Sigmoid colon (tissue), 7 donors: ENCODE measurements at places on chromosomes 2 and 18. TPM values are rescaled to one million over a fixed set of nuclear protein-coding genes. Genes with fewer than 3 reads are reported as not detected.

DNA sequence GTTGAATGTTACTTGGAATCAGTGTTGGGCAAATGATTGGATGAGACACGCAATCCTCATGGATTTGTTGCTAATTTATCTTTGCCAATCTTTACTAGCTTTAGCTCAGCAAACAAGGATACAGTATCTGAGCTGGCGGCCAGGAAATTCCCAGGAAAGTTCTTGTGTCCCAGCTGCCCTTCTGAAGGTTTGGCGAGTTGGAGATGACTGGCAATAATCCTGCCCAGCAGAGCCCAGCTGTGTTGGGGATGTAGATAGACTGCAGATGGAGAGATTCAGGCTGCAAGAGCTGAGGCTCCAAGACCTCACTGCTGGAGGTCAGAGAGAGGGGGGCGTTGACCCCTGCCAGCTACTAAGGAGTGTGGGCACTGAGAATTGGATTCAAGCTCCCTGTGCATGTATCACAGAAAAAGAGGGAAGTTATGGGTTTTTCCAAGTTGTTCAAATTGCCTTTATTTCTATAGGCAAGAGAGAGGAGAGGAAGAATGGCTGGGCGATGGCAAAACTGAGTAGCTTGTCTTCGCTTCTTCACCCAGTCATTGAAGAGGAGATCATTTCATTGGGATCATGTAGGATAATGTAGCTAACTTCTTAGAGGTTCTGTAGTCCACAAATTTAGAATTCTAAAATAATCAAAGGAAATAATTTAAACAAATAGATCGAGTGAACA, 506.8 kb upstream of the LRATD1 start:
- no peak for DNase-seq
- H3K4me1 ChIP-seq, result no peaks in the 10 kb centered on the region
- H3K4me3 ChIP-seq, result no peak overlapping the region
- no peaks in the 10 kb centered on the region for H3K36me3 ChIP-seq

The C2orf78 gene
- total RNA-seq, result not detected

DNA sequence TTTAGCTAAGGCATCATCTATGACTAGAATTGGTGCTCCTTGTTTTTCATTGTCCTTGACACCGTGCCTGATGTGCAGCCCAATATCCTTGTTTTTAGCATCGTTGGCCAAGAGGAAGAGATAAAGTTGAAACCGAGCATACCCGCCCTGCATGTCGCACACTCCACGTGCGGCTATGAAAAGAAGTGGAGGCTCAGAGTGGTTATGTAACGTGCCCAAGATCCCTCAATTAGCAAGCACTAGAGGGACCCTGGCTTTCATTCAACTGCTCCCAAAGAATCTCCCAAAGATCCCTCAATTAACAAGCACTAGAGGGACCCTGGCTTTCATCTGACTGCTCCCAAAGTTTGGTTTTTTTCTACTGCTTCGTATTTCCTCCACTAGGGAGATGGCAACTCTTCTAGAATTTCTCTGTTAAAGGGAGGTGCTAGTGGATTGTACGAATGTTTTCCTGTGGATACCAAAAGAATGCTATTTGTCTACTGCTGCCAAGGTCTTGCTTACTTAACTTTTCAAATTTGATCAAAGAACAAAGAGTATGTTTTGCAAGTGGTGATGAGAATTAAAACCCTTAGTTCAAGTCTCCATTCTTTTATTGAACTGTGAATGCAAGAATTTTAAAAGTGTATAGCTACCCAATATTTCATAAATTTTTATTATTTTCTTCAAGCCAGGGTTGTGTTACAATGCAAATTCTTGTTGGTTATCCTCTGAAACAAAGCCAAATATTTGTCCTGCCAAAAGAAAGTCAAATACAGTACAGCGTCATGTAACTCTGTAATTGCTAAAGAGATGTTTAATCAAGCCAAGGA, 92.1 kb downstream of the AOX1 start:
- no peaks in the 10 kb centered on the region for H3K36me3 ChIP-seq
- H3K27me3 ChIP-seq, result no peaks in the 10 kb centered on the region
- DNase-seq, result no peak
- H3K27ac ChIP-seq, result peak overlapping the region; percentile 24
- no peaks in the 10 kb centered on the region for H3K4me1 ChIP-seq

GRCh38 chr18:74242438-74243096, 49.2 kb downstream of the CYB5A start:
- H3K4me3 ChIP-seq, result no peak overlapping the region
- H3K27ac ChIP-seq, result no peak overlapping the region
- no peaks in the 10 kb centered on the region for H3K27me3 ChIP-seq
- DNase-seq, result no peak
- no peaks in the 10 kb centered on the region for H3K36me3 ChIP-seq

The POTEF gene
- total RNA-seq, result not detected

- no peaks in the 10 kb centered on the region for H3K4me1 ChIP-seq
- H3K27ac ChIP-seq, result no peak overlapping the region
- H3K4me3 ChIP-seq, result no peak overlapping the region
Observed at GRCh38 chr2:232338759-232339106, 39.8 kb upstream of the ALPP start.

- DNase-seq, result no peak
- H3K4me3 ChIP-seq, result no peak overlapping the region
- H3K27ac ChIP-seq, result no peak overlapping the region
- no peaks in the 10 kb centered on the region for H3K36me3 ChIP-seq
- H3K4me1 ChIP-seq, result no peaks in the 10 kb centered on the region
Observed at GRCh38 chr18:46809145-46809544, 52.3 kb upstream of the ST8SIA5 start.

- no peak overlapping the region for H3K27ac ChIP-seq
- peak; percentile 59 for DNase-seq
- H3K27me3 ChIP-seq, result no peaks in the 10 kb centered on the region
- H3K36me3 ChIP-seq, result no peaks in the 10 kb centered on the region
- no peak overlapping the region for H3K4me3 ChIP-seq
- peaks cover 1% of the 10 kb centered on the region for H3K4me1 ChIP-seq
Observed at GRCh38 chr2:109423556-109424359, 190.0 kb downstream of the SEPTIN10 start.

The PLCL1 gene
- total RNA-seq, result 20.0 TPM

The NR4A2 gene
- total RNA-seq, result 5.0 TPM

DNA sequence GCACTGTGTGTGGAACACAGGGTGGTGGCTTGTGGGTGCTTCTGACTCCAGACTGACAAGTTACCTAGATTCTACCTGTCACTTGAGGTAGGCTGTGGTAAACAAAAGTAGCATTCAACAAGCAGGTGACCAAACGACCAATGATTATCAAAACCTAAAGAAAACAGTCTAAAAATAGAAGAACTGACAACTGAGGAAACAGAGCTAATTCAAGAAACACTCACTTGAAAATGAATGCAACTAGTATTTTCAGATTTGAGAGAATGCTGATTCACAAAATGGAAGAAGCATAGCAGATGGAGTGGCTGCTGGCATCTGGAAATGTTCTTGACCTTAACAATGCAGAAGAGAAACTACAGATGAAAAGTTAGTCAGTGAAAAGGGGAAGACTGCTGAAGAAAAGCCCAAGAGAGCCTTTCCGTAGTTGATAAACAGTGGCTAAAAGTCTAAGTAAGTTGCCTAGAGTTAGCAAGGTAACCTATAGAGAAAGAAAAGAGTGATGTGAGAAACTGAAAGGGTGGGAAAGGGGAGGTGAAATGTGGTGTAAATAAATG, 170.4 kb downstream of the NCK2 start:
- H3K27me3 ChIP-seq, result no peaks in the 10 kb centered on the region
- H3K27ac ChIP-seq, result no peak overlapping the region
- DNase-seq, result no peak
- peaks cover 8% of the 10 kb centered on the region for H3K4me1 ChIP-seq

The CTAGE1 gene
- not detected for total RNA-seq

- DNase-seq, result no peak
- H3K27ac ChIP-seq, result no peak overlapping the region
- H3K36me3 ChIP-seq, result no peaks in the 10 kb centered on the region
- no peaks in the 10 kb centered on the region for H3K4me1 ChIP-seq
- no peak overlapping the region for H3K4me3 ChIP-seq
Observed at GRCh38 chr2:222837643-222838056, 23.2 kb upstream of the ACSL3 start.

The STEAP3 gene
- 3.9 TPM for total RNA-seq

DNA sequence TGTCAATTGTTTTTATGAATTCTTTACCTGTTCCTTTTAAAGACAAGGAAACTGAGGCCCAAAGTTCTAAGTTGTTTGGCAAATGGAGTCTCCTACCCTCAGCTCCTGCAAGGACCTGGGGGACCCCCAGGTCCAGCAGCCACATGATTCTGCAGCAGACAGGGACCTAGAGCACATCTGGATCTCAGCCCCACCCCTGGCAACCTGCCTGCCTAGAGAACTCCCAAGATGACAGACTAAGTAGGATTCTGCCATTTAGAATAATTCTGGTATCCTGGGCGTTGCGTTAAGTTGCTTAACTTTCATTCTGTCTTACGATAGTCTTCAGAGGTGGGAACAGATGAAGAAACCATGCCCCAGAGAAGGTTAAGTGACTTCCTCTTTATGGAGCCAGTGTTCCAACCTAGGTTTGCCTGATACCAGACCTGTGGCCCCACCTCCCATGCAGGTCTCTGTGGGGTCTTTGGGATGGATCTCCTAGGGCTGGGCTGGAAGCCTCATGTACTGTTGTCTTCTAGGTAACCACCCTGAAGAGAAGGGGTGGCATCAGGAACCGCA, 5.6 kb upstream of the CENPA start:
- no peaks in the 10 kb centered on the region for H3K27me3 ChIP-seq
- peaks cover 64% of the 10 kb centered on the region for H3K36me3 ChIP-seq
- peaks cover 3% of the 10 kb centered on the region for H3K4me1 ChIP-seq
- no peak for DNase-seq

DNA sequence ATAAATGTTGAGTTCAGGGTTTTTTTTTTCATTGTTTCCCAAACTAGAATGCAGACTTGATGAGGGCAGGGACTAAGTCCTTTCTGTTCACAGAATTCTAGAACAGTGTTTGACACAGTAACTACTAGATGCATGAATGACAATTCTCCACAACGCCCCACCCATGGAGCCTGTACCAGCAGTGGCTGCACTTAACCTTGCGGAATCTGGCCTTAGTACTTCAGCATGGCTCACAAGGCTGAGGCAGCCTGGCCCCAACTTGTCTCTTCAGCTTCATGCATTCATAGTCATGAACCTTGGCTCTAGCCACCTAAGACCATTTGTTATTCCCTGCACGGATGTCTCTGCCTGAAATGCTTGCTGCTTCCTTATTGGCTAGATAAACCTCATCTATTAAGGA, 29.5 kb upstream of the MSGN1 start:
- H3K27ac ChIP-seq, result no peak overlapping the region
- H3K36me3 ChIP-seq, result no peaks in the 10 kb centered on the region
- H3K27me3 ChIP-seq, result no peaks in the 10 kb centered on the region
- DNase-seq, result no peak

The TMEM247 gene
- total RNA-seq, result not detected

DNA sequence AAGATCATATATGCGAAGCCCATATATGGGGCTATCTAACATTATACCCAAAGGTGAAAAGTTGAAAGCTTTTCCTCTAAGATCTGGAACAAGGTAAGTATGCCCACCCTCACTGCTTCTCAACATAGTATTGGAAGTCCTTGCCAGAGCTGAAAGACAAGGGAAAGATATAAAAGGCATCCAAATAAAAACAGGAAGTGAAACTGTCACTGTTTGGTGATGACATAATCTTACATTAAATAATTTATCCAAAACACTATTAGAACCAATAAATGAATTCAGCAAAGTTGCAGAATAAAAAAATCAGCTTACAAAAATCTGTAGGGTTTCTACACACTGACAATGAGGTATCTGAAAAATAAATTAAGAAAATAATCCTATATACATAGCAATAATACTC, 205.8 kb downstream of the INSIG2 start:
- H3K4me3 ChIP-seq, result no peak overlapping the region
- H3K36me3 ChIP-seq, result no peaks in the 10 kb centered on the region
- no peak overlapping the region for H3K27ac ChIP-seq
- no peaks in the 10 kb centered on the region for H3K27me3 ChIP-seq

- no peak overlapping the region for H3K4me3 ChIP-seq
- peaks cover 23% of the 10 kb centered on the region for H3K27me3 ChIP-seq
- no peaks in the 10 kb centered on the region for H3K4me1 ChIP-seq
- no peak for DNase-seq
Observed at GRCh38 chr18:79816092-79816491, 18.4 kb downstream of the KCNG2 start.

GRCh38 chr2:216142540-216142939, 33.4 kb downstream of the XRCC5 start:
- no peak overlapping the region for H3K27ac ChIP-seq
- H3K36me3 ChIP-seq, result peaks cover 99% of the 10 kb centered on the region

DNA sequence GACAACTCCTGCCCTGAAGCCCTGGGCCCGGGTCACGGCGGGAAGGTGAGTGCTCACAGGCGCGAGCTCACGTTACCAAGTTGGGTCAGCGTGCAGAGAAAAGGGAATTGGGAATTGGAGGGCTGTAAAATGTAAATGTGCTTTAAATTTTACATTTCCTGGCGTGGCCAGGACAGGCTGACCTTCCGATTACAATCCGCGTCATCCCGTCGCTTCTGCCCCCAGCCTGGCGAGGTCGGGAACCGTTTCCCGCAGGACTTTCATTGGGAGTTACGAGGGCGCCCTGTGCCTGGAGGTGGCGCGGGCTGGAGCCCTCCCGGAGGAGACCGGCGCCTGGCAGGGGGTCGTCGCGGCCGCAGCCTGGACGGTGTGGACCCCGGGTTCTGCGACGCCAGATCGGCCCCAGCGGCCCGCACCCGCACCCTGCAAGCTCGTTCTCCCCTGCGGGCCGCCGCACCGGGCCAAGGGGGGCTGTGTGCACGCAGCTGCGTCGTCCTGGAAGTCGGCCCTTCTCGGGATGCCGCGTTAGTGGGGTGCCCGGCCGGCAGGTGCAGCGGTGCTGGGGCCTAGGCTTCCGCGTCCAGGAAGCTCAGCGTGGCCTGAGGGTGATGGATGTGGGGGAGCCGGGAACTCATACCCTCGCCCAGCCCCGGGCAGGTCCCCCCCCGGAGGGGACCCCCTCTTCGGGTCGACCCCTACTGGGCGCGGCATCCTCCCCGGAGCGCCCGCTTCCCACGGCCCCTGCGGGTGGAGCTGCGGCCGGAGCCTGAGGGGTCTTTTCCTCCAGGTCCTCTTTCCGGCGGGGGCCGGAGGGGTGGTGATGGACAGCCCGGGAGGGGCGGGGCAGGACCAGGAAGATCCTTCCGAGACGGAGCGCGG, 63.9 kb downstream of the LRRFIP1 start:
- no peak for DNase-seq
- no peaks in the 10 kb centered on the region for H3K36me3 ChIP-seq
- no peaks in the 10 kb centered on the region for H3K27me3 ChIP-seq
- peak overlapping the region; percentile 83 for H3K4me3 ChIP-seq
- peak overlapping the region; percentile 94 for H3K27ac ChIP-seq
- H3K4me1 ChIP-seq, result peaks cover 83% of the 10 kb centered on the region
